Fibroblast of skin of right biceps (primary cell): ENCODE measurements at places on chromosomes 16 and 17.

- DNase-seq, result peak; percentile 19
Observed at GRCh38 chr16:59411961-59412841, 678.1 kb upstream of the GOT2 start.

GRCh38 chr16:14958970-14959369, 15.9 kb upstream of the PDXDC1 start:
- DNase-seq, result peak; percentile 14

DNA sequence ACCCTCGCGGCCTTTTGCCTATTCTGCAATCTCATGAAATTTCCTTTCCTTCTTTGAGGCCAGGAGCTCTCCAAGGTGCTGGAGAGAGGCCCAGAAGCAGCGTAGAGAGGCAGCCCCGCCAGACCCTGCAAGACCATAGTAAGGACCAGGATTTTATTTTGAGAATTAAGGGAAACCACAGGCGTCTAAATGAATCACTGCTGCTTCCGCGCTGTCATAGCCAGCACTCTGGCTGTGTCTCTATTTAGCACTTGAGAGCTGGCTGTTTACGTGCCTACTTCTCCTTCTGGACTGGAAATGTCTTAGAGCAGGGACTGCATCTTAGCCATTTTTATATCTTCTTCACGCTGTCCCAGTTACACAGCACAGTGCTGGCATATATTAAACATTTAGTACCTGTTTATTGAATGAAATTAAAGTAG, 37.6 kb upstream of the PIRT start:
- DNase-seq, result peak; percentile 22

DNA sequence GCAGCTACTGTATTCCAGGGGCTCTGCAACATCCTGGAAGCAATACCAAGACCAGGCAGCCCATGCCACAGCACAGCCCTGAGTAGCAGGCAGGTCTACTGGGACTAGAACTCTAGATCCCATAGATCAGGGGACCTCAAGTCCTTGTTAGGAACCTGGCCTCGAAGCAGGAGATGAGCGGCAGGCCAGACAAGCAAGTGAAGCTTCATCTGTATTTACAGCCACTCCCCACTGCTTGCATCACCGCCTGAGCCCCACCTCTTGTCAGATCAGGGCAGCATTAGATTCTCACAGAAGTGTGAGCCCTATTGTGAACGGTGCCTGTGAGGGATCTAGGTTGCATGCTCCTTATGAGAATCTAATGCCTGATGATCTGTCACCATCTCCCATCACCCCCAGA, 295.7 kb upstream of the TNRC6C start:
- no peak for DNase-seq

DNA sequence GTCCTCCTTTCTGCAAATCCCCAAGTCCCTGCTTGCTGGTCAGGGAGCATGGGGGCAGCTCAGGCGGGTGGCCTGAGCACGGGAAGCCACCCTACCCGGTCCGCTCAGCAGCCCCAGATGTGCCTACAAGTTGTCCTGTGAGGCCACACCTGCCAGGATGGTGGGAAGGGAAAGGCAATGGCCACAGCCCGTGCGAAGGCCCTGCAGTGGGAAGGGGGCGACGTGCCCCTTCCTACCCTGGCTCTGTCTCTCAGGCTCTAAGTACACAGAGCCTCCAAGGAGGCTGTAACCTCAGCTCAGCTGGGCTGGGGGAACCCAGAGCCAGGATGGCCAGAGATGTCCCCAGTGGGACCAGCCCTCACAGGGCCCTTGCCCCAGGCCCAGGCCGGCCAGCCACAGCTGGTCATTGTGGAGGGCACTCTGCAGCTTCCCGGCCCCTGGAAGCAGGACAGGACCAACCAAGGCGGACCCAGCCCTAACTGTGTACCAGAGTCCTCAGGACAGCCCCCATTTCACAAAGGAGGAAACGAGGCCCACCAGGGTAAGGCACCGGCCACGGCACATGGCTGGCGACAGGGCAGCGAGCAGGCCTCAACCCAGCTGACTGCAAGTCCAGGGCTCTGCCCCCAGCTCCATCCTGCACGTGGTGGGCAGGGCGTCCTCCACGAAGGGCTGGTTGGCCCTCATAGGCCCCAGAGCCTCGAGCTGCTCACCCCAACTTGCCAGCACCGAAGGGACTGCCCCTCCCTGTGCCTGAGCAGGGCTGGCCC, 82.3 kb downstream of the RTN4RL1 start:
- no peak for DNase-seq

GRCh38 chr16:53036066-53036465, 16.6 kb downstream of the CHD9NB start:
- DNase-seq, result no peak

DNA sequence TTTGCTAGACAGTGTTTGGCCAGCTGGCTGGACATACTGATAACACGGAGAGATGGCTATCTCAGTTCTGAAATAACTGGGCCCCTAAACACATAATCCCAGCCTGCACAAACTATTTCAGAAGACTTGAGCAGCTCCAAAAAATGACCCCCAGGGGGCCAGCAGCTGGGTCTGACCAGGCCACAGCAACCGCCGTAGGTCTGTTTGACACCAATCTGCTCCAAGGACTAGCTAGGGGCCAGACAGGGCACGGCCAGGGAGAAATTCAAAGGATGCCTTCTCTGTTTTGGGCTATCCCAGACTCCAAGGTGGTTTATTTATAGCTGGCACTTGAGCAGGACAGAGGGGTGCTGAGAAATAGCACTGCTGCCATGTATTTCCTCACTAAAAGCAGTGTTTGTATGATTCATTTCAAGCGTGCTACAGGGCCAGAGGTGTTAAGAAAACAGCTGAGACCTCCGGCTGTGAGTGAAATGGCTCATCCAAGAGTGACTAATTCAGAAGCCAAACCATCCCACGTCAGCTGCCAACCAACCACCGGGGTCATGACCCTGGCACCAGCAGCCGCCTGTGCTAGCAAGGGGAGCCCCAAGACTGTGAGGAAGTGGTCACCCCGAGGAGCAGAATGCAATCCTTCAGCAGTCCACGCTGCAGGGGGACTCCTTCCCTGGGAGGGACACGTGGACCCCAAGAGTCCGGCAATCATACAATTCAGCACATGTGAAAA, 5.7 kb downstream of the GGA2 start:
- DNase-seq, result peak; percentile 93

DNA sequence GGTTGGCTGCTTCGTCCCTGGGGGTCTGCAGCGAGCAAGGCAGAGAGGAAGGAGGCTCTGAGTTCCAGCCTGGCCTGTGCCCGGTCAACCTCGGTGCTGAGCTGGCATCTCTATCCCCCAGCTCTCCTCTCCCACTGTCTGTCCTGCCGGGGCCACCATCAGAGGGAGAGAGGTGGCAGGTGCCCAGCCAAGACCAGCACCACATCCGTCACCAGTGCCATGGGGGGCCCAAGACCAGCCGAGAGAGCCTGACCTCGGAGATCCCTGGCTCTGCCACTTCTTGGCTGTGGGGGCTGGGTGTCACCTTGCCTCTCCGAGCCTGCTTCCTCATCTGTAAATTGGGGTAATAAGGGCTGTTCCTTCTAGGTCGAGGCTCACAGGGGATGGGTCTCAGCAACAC, 560 bp upstream of the P2RX1 start:
- no peak for DNase-seq
